ENCODE measurements at places on chromosomes 16 and 17.

- DNase-seq: no peak
These were observed 10.5 kb downstream of the PIK3R6 start for GRCh38 chr17:8856869-8857575.

GRCh38 chr16:60712144-60712543, 1324.1 kb downstream of the CDH8 start:
- DNase-seq: no peak

- no peak for DNase-seq
These were observed 759 bp downstream of the UBE2O start for GRCh38 chr17:76452127-76452659.

DNA sequence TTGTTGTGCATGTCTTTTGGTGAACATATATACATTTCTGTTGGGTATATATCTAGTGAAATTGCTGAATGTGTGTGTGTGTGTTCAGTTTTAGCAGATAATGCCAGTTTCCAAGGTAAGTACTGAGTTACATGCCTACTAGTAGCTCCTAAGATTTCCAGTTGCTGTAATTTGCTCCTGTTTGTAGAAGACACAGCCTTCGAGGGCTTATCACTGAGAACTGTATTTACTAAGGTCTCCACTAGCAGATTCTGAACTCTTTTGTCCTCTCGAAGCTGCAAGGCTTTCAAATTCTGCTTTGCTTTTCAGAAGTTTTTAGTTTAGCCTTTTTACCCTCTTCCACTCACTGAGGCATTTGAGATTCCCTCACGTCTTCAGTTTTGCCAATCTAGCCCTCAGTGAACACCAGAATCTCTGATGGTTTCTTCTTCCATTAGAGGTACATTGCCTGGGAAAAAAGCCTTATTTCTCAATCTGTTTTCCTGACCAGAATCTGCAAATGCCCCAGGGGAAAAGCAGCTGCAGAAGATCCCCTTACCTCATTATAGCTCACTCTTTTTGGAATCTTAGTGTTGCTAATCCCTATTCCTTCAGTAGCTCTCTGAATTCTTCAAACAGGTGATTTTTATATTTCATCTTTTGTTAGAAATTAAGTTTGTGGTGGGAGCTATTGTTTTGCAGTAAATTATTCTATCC, 52.9 kb downstream of the NF1 start:
- DNase-seq: no peak

DNA sequence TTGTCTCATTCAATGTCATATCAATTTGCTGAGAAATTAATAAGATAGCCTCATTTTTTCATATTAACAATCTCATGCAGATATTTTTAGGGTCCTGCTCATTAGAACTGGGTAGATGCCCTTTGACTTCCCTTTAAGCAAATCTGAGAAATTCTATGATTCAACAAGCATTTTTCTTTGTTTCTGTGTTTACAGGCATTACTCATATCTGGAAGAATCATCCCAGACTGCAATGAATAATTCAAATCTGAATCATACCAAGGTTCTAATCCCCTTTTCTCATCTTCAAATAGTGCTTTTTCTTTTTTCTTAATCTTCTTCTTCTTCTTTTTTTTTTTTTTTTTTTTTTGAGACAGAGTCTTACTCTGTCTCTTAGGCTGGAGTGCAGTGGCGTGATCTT, 69.2 kb upstream of the KIFC3 start:
- DNase-seq: no peak

DNA sequence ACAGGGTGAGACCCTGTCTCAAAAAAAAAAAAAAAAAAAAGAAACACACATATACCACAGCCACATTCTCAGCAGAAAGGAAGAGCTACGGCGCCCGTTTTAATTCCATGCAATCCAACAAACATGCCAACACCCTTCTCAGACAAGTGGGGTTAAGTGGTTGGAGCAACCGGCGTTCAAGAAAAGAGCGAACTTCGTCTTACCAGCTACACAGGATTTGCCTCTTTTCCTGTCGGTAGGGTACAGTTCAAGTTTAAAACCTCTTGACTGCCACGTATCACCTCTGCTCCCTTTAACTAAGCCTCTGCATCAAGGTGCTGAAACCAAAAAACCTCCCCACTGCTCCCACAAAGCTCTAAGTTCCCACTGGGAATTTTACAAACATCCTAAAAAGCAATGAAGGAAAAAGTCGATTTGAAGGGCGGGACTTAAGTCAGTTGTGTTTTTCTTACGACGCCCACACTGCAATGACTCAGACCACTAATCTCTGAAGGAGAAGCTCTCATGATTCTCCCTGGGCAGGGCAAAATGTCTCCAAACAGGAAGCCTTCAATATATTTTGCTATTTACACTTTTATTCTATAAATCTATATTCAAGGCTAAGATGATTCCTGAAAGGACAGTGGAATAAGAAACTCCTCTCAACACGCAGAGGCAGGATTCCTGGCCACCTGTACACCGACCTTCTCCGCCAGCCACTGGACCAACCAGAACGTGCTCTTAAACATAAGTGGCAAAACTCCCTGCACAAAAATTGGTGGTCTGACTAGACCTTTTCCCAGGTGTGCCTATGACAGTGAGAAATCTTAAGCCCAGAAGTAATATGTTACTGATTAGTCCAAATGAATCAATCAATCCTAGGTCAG, 18.8 kb downstream of the SRP68 start:
- no peak for DNase-seq

GRCh38 chr17:67993998-67994361, 2.3 kb downstream of the C17orf58 start:
- DNase-seq: no peak

DNA sequence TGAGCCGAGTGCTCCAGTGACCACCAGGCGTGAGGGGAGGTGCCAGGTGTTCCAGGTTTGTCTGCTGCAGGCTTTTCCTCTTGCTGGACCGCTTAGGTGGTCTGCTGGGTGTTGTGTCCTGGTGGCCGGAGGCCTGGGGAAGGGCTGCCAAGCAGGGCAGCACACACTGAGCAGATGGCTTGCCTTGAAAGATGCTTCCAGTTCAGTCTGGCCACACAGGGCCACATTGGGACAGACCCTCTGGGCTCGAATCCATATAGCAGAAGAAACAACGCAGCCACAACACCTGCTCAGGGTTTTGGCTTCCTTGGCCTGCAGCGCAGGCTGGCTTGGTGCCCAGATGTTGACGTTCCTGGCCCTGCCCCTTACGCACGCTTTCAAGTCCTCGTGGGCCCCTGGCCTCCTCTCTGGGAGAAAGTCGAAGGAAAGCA, 24.8 kb downstream of the GINS2 start:
- DNase-seq: no peak

DNA sequence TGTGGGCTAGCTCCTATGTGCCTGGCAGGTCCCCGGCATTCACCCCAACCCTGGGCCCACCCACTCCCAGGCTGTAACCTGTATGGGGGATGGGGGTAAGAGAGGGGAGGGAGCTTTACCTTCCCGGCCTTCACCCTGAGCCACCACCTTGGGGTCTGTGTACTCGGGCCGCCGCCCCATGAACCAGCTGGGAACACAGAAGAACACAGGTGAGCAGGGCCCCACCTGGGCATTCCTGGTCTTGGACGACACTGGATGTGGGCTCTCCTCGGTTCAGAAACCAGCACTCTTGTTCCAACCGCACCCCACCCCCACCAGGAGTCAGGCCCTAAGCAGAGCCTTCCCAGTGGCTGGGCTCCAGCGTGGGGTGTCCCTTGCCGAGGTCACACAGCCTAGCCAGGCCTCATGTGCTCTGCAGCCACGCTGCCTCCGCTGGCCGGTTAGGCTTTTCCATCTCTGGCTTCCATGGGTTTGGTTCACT, 18.8 kb downstream of the B9D1 start:
- DNase-seq: no peak

GRCh38 chr16:50879873-50880695, 138.2 kb downstream of the CYLD start:
- DNase-seq: no peak

DNA sequence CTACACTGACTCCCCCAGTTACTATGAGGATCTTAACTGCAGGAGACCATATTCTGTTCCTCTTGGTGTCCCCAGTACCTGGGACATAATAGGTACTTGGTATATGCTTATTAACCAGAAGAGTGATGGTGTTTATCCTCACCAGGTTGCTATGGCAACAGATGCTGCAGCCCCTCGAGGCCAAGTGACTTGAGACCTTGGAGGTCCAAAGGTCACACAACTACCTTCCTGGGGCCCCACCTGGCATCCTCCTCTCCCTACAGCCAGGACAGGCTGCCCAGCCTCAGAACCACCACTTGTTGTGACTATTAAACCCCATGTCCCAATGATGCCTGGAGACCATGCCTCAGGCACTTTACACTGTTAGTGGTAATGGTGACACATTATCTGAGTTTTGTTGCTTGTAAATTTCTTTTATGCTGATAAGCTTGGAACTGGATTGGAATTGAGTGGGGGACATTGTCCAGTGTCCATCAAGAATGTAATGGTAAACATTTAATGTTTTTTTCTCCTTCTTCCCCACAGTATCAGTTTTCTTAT, 189.4 kb downstream of the CCDC182 start:
- DNase-seq: no peak

DNA sequence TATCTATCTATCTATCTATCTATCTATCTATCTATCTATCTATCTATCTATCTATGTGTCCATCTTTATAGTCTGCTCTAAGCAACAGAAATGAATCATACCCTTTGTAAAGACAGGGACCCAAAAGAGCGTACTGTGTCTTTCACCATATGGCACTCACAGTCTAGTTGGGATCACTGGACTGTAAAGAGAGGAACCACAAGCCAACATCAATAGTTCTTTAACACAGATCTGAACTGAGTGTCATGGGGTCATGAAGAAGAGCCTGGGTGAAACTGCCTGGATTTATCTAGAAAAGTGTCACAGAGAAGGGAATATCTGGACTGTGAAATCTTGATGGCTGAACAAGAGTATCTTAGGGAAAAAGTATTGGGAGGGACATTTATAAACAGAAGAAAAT, 619.1 kb upstream of the SOX9 start:
- no peak for DNase-seq

DNA sequence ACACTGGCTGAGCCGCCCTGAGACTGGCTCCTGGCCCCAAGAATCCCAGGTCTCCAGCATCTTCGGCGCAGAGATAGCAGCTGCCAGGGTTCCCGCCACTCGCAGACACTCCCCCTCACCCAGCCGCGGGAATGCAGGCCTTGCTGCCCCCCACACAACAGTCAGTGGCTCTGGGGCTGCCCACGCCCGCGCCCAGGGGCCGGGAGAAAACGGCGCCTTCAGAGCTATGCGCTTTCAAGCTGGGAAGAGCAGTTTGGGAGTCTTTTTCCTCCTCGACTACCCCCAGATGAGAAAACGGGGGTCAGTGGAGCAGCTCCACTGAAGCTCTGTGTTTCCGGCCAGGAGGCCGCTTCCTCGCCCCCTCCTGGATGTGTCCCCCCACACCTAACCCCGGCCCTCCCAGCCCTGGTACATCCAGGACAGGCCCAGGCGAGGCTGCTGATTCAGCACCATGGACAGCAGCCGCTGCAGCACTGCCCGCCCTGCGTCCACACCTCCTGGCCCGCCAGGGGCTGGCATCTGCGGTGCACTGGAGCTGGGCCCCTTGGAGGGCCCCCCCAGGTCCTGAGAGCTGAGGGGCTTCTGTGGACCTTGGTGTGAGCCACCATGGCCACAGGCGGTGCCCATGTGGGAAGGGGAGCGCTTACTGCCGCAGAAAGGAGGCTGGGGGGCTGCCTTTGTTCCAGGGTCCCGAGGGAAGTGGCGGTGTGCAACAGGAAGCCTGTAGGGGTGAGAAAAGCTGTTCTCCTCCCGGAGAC, 35.7 kb downstream of the CACNA1H start:
- no peak for DNase-seq

GRCh38 chr16:57480754-57481230, 5.5 kb downstream of the DOK4 start:
- no peak for DNase-seq

DNA sequence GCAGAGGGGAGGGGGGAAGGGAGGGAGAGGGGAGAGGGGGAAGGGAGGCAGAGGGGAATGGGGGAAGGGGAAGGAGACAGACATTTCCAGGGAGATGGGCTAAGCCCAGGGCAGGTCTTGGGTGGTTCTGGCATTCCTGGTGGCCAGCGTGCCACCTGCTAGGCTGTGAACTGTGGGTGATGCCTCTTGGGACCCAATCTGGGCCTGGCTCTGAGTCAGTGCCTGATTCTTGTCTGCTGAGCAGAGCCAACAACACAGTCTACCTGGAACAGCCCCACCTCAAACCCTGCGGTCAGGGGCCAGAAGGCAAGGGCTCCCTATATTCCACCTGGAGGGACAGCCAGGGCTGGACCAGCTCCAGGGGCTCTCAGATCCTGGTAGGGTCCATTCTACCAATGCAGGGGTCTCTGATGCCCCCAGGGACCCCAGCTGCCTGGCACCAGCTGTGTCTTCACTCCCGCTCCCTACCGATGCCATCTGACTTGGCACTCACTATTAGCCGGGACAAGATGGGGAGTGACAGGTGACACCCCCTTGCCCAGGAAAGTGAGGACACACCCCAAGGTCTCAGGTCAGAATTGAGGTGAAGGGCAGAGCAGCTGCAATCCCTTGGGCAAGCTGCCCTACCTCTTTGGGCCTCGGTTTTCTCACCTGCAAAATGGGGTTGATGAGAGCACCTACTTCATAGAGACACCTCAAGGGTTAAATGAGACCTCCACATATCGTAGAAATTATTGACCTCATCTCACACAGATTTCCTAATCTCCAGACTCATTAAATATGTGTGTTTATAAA, 87.2 kb downstream of the LITAF start:
- DNase-seq: no peak

- DNase-seq: no peak
These were observed 39.1 kb downstream of the PRMT7 start for GRCh38 chr16:68349838-68350410.

DNA sequence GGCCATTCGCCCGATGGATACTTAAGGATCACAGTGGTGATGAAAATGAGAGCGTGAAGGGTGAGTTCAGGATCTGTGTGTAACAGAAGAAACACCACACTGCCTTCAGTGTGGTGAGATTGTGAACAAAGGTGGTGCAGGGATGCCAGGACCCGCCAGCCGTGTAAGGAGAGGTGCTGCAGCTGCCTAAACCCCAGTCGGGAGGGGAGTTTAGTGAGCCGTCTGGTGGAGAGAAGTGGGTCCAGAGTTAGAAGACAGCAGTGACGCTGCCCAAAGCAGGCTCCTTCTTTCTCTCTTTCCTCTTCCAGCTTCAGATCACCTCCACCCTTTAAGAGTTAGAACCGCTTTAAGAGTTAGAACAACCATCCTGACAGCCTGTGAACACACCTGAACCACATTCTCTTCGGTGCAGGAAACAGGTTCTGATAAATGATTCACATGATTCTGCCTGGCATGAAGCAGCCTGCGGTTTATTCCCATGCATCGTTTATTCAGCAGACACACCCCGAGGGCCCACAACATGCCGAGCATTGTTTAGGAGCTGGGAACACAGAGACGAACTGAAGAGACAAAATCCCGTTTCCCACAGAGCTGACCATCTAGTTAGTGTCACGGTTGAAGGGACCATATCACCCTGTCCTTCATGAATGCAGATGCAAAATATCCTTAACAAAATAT, 84.0 kb upstream of the DNAH17 start:
- DNase-seq: no peak

- DNase-seq: no peak
These were observed 59.3 kb downstream of the USP10 start for GRCh38 chr16:84759061-84759460.

All from cortex of kidney (tissue), 1 donor.